Skeletal muscle cell (primary cell): ENCODE measurements at places on chromosomes 13 and 19.

GRCh38 chr13:94666065-94666464 is 46.3 kb downstream of the SOX21 start:
- DNase-seq: no peak

GRCh38 chr13:62130062-62130970 is 714.7 kb upstream of the PCDH20 start:
- DNase-seq: no peak

DNA sequence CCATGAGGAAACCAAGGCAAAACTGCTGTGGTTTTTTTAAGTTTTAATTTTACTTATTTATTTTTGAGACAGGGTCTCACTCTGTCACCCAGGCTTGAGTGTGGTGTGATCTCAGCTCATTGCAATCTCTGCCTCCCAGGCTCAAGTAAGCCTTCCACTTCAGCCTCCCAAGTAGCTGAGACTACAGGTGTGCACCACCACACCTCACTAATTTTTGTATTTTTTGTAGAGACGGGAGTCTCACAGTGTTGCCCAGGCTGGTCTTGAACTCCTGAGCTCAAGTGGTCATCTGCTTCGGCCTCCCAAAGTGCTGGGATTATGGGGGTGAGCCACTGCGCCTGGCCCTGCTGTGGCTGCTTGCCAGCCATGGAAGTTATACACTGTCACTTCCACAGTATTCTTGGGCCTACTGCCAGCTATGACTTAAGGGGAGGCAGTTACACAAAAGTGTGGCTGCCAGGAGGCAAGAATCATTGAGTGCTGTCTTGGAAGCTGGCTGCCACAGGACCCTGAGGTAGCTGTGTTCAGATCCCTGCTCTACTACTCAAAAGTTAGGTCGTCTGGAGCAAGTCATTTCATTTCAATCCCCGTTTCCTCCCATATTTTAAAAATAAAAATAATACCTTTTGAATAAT is 12.7 kb downstream of the FARP1 start:
- DNase-seq: peak; percentile 52

GRCh38 chr13:31755803-31756212 is 16.5 kb downstream of the RXFP2 start:
- peak; percentile 84 for DNase-seq

- DNase-seq: peak; percentile 97
These were observed at the start of gene RAB8A for GRCh38 chr19:16111160-16111908. Gene RAB8A (plus strand): TSS chr19:16111889. CDS start chr19:16111902, 13 bp downstream.

- no peak for DNase-seq
These were observed 66.5 kb downstream of the PAN3 start for GRCh38 chr13:28204690-28205443.
